Activated T-helper 2 cell treated with anti-CD3 and anti-CD28 coated beads, Interferon-gamma antibody, Interleukin-2, Interleukin-4, amounts not matched to agents 10 μg/mL and 5 μg/mL and 100 μg/mL, durations not matched to agents 14 hours and 24 hours and 36 hours (primary cell): ENCODE measurements at places on chromosomes 3 and 15. TPM values are rescaled to one million over a fixed set of nuclear protein-coding genes. Genes with fewer than 3 reads are reported as not detected.

The CYP8B1 gene
- total RNA-seq: not detected in 2 replicates

The SCAANT1 gene
- 1.8 TPM in 1 of 2 replicates, not detected in the other for total RNA-seq

The RBP2 gene
- not detected in 2 replicates for total RNA-seq

The CD86 gene
- 4.8 and 6.8 TPM in 2 replicates for total RNA-seq

The ARNT2 gene
- total RNA-seq: 0.28 TPM in 1 of 2 replicates, not detected in the other

The ANKRD34C gene
- not detected in 2 replicates for total RNA-seq

The TEX55 gene
- not detected in 2 replicates for total RNA-seq

The MUC13 gene
- not detected in 2 replicates for total RNA-seq

The PRSS50 gene
- not detected in 2 replicates for total RNA-seq

The CHL1 gene
- total RNA-seq: not detected in 2 replicates

The PLD1 gene
- total RNA-seq: 1.0 and 1.1 TPM in 2 replicates

The HOMER2 gene
- 66.1 and 73.3 TPM in 2 replicates for total RNA-seq

The CPN2 gene
- total RNA-seq: not detected in 2 replicates

The ZIC1 gene
- total RNA-seq: not detected in 2 replicates

The SLC51A gene
- total RNA-seq: not detected in 2 replicates

The MFGE8 gene
- total RNA-seq: 13.4 and 13.7 TPM in 2 replicates

The FGF7 gene
- total RNA-seq: not detected in 2 replicates

The HYAL1 gene
- 0.23 and 0.59 TPM in 2 replicates for total RNA-seq
